ENCODE measurements at places on chromosomes 5 and 9.

- DNase-seq: no peak
Measured at GRCh38 chr5:139611703-139612584, 36.2 kb upstream of the CXXC5 start.

DNA sequence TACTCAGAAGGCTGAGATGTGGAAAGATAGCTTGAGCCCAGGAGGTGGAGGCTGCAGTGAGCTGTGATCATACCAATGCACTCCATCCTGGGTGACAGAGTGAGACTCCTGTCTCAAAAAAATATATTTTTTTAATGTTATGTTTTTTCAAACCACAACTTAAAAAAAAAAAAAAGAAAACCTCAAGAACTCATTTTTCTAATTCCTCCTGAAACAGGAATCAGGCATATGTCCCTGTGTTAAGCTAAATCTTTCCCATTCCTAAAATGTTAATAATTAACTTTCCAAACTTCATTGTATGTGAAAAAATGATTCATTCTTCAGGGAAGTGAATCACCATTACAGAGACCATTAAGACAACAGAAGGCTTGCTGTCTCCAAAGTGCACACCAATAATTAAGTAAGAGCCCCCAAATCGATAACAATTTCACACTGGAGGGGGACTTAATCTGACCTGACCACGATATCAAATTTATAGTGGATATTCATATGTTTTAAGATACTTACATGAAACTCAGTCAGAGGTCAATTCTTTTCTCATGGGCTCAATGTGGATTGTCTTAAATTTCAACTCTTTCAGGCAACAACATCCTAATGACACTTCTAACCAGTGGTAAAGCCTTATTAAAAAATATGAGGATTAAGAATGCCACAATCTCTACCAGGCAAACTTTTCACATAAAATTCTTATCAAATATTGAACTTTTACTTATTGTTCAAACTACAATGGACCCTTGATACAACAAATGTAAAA, 5.2 kb downstream of the CEMIP2 start:
- DNase-seq: no peak

DNA sequence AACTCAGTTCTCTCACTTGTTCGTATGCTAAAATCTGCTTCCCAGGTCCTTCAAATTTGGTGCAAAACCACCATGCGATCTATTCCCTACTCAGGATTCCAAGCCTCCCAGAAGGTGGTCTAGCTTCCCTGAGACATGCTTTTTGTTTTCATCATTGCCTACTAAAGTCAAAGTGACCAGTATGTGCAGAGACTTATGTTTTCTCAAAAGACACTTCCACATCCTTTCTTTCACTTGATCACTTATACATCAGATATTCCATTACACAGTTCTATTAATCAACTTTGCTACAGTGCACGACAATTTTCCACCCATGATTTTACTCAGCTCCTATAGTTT, 242.1 kb downstream of the PAPPA start:
- no peak for DNase-seq

- no peak for DNase-seq
Measured at GRCh38 chr9:105901514-105902109, 207.3 kb downstream of the TMEM38B start.

GRCh38 chr9:105299190-105299854, 54.9 kb downstream of the SLC44A1 start:
- DNase-seq: no peak

DNA sequence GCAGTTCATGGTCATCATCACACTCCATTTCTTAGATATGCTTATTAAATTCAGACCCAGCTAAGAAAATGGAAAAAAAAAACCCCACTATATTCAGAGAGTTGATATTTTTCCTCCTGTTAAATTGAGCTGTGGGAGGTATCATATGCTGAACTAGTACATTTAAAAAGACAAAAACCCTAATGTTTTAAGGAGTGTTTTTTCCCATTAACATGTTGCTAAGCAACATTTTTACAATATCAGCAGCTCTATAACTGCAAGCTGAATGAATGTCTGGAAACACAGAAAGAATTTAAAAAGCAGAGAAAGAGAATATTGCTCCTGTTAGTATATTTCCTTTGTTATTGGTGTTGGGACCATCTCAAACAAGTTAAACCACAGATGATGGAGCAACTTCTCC, 265.8 kb upstream of the GRIA1 start:
- DNase-seq: no peak

- no peak for DNase-seq
Measured at GRCh38 chr5:115151208-115151805, 18.4 kb downstream of the TRIM36 start.

DNA sequence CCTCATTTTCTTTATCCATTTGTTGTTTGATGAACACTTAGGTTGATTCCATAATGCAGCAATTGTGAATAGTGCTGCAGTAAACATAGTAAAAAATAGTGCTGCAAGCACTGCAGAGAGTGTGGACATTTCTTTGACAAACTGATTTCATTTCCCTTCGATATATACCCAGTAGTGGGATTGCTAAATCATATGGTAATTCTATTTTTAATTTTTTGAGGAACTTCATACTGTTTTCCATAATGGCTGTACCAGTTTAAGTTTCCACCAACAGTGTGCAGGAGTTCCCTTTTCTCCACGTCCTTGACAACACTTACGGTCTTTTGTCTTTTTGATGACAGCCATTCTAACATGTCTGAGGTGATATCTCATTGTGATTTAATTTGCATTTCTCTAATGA, 138.2 kb upstream of the PLPPR1 start:
- DNase-seq: no peak

Measured in NCI-H1417 treated with DMSO at 0.1 percent for 48 hours (cell line).